ENCODE measurements at places on chromosomes 12 and 14.

DNA sequence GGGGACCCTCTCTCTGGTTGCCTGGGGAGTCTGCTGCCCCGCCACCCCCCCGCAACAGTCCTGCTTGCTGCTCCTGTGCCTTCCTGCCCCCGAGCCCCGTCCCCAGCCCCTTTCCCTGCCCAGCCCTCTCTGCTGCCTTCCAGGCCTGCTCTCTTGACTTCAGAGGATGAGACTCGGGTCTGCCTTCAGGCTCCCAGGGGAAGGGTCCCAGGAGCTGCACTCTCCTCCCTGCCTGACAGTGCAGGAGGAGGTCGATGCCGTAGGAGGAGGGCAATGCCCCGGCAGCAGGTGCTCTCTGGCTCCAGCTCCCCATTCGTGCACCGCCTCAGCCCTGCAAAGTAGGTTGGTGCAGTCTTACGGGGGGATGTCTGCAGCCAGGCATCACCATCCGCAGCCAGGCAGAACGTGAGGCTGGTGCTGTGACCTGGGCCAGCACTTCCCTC lies 185.1 kb upstream of the C14orf180 start:
- DNase-seq: no peak

- no peak for DNase-seq
Observed at GRCh38 chr12:59861635-59862034, 265.8 kb downstream of the SLC16A7 start.

DNA sequence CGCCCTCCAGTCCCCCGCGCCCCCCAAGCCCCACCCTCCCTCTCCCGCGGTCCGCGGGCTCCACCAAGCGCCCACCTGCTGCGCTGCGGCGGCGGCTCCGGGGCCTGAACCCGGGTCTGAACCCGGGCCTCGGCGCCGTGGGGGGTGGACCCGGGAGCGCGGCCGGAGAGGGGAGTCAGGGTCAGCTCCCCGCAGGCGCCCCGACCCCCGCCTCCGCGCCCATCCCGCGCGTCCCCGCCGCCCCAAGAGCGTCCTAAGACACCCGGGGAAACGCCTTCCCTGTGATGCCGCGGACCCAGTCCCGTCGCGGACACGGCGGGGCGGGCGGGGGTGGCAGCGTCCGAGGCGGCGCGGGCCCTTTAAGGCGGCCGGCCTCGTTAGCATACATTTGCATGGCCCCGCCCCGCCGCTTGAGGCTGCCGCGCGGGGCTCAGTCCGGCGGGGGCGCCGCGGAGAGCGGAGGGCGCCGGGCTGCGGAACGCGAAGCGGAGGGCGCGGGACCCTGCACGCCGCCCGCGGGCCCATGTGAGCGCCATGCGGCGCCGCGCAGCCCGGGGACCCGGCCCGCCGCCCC lies at the start of gene MMP17:
Gene MMP17, plus strand, starts transcription at position 433 of the 574 bp plus-strand sequence. Its CDS starts 102 bp downstream, at position 535.
- peak; percentile 25 for DNase-seq

- DNase-seq: no peak
Observed at GRCh38 chr14:88630565-88630964, 67.7 kb downstream of the ZC3H14 start.

DNA sequence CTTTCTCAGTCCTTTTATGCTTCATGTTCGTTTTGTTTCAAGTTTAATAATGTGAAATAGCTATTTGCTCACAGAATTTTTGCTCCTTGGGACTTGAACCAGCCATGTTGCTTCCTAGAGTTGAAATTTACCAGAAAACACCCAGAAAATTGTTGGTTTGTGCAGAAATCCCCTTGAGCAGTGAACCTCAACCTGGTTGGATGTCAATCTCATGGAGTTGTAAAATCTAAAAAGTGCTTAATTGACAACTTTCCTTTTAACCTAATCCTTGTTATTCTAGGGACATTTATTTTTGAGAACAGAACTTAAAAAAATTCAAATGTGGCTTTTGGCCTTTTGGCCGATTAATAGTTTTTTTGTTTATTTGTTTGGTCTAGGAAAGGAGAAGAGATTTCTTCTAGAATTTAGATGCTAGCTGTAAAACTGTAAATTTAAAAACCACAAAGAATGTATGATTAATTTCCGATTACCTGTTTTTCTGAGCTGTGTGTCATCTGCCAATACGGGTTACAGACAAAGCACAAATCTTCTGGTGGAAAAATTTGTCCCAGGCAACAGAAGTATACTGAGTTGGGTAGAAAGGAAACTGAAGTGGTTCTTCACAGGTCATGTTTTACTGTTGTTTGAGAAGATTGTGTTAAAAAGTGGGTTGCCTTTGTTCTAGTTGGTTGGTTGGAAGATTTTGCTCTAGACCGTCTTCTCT lies 154.4 kb downstream of the FUT8 start:
- DNase-seq: no peak

DNA sequence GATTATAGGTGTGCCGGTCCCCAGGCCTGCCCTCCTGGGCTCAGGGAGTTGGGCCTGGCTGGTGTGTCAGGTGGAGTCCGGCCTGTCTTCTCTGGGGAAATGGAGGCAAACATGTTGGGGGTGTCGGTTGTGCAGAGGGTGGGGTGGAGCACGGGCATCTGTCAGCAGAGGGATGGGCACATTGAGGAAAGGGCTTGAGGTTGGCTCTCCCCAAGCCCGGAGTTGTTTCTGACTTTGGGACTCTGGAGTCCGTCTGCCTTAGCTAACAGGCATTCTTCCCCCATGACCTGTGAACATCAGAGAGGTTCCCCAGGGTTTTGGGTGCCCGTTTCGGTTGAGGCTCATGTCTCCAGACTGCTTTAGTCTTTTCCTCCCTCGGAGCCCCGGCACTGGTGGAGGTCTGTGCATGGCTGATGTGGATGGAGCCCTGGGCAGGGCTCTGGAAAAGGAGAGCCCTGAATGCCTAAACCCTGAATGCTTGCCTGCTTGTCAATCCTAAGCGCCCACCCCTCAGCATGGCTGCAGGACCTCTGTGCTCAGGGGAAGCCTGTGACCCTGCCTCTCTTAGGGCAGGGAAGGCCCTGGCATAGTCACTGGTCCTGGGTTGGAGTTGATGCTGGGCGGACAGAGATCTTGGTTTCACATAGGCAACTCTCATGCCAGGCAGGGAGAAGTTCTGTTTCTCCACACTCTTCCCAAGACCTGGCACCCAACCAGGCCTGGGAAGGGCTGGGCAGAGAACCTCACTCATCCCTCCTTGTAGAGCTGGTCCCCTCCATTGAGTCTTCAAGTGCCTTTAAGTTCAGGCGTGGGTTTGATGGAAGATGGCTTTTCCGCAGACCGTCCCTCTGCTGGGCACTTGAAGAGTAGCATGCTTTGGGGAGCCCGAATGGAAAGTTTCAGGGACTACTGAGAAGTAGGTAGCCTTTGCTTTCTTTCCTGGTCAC lies 12.9 kb downstream of the NYNRIN start:
- DNase-seq: peak; percentile 60

DNA sequence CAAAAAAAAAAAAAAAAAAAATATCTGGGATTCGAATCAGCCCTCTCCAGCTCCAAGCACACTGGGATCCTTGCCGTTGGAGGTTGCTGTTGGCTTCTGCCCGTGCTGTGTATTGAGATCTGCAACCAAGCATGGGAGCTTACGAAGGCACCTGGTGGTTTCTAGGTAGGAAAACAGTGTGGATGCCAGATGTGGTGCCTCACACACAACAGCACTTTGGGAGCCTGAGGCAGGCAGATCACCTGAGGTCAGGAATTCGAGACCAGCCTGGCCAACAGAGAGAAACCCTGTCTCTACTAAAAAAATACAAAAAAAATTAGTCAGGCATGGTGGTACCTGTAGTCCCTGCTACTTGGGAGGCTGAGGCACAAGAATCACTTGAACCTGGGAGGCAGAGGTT lies 47.4 kb downstream of the ATF7 start:
- DNase-seq: no peak

DNA sequence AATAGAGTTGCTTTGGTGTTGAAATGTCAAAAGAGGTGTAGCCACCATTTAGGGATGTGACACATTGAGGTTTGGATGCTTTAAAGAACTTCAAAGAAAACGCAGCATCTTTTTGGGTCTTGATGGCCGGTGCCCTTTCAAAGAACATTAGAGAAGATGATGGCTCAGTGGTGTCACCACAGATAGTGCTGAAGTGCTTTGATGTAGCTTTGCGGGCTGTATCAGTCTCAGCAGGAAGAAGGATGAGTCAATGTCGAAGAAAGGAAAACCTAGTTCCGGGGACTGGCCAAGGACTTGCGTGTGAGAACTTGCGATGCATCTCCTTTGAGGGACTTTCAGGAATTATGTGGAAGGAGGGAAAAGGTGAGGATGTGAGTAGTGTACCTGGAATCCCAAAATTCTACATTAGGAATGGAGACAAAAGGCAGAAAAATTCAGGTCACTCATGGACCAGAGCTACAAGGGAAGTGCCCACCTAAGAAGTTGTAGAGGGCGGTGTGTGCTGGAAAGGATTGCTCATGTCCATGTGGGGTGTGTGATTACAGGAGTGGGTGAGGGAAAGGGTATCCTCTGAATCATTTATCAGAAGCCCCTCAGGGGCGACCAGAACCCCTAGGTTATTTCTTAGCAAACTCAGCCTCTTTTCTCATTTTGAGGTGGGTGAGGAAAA lies 39.7 kb upstream of the GZMB start:
- no peak for DNase-seq

- DNase-seq: peak; percentile 24
Observed at GRCh38 chr12:96985515-96986362, 78.7 kb downstream of the NEDD1 start.

DNA sequence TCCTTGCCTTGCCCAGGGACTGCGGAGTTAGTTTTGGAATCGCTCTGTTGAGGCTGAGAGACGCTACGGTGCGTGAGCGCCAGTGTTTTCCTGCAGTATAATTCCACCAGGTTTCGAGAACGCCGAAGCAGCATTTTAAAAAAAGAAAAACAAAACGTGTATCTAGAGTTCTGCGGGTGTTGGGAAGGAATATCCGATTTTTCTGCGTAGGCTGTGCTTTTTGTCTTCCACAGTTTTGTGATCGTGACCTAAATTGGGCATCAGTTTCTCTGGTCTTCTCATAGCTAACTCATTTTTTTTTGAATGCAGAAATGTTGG lies 778 bp downstream of the DNM1L start:
- no peak for DNase-seq

DNA sequence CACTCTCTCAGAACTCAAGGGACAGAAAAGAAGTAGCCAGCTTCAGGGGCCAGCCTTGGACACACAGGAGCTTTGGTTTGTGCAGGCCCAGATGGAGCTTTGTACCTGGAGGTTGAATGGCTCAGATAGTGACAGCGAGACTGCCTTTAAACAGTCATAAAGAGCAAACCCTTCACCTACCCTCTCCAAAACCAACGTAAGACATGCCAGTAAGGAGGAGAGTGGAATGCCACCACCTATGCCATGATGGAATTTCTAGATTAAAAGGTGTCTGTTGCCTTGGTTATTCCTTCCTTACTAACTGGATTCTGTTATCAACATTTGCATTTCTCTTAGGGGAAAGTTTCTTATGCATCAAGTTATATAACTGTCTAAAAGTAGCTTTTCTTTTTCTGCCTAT lies 98.1 kb downstream of the EML1 start:
- DNase-seq: no peak

- no peak for DNase-seq
Observed at GRCh38 chr12:105214670-105215375, 21.2 kb downstream of the APPL2 start.

- no peak for DNase-seq
Observed at GRCh38 chr12:108647585-108648287, 14.0 kb upstream of the SELPLG start.

DNA sequence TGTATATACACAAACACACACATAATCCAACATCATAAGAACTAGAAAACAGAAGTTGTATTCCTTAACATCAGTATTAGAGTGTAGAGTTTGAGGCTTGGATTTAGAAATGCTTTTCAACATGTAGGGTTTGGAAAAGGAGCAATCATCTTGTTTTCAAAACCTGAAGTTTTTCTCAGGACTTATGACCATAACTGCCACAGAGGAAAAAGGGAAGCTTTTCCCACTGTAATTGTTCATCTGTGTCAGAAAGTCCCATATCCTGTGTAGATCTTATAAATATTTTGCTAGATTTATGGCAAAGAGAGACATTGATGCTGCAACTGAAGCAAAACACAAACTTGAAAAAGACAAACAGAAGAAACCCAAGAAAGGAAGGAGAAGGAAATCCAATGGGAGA lies 115.7 kb downstream of the GRIP1 start:
- no peak for DNase-seq

- DNase-seq: no peak
Observed at GRCh38 chr12:120959111-120959878, 19.0 kb upstream of the HNF1A start.

GRCh38 chr12:80412343-80412953 lies 31.6 kb upstream of the PTPRQ start:
- peak; percentile 77 for DNase-seq

- no peak for DNase-seq
Observed at GRCh38 chr14:34937442-34937841, 45.4 kb upstream of the SRP54 start.

DNA sequence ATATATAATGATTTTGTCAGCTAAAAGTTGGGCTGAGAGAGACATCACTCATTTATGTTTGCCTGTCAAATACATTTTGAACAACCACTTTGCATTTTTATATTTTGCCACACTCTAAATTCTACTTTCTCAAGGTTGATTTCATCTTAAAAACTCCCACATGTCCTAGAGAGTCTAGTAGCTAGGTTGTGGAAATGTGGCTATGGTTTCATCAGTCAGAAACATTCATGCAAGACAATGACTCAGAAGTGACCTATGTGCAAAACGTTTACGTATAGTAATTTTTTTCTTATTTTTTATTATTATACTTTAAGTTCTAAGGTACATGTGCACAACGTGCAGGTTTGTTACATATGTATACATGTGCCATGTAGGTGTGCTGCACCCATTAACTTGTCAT lies 27.4 kb upstream of the PRKD1 start:
- no peak for DNase-seq

DNA sequence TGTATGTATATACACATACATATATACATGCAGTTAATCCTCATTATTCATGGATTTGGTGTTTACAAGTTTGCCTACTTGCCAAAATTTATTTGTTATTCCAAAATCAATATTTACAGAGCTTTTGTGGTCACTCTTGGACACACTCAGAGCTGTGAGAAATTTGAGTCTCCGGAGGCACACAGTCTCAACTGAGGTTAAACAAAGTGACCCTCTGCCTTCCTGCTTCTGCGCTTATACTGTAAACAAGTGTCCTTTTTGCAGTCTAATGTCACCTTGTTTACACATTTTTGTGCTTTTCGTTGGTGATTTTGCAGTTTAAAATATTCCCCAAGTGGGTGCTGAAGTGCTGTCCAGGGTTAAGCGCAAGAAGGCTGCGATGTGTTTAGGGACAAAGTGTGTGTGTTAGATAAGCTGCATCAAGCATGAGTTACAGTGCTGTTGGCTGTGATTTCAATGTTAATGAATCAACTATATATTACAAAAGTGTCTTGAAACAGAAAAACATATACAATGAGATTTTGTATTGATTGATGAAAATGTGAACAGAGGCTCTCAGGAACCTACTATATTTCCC lies 13.1 kb upstream of the LTA4H start:
- DNase-seq: peak; percentile 44
